ENCODE measurements at places on chromosomes 6 and 20. TPM values are rescaled to one million over a fixed set of nuclear protein-coding genes. Genes with fewer than 3 reads are reported as not detected.

The COL11A2 gene
- total RNA-seq: 0.37 TPM

The SLC44A4 gene
- 0.30 TPM for total RNA-seq

The PSORS1C2 gene
- not detected for total RNA-seq

The RBM24 gene
- 16.2 TPM for total RNA-seq

The TAGAP gene
- total RNA-seq: not detected

The NINL gene
- 9.5 TPM for total RNA-seq

The RAET1L gene
- not detected for total RNA-seq

The RAET1G gene
- total RNA-seq: 1.8 TPM

The KCNS1 gene
- total RNA-seq: 0.59 TPM

The GPLD1 gene
- 0.32 TPM for total RNA-seq

The PFDN6 gene
- 29.2 TPM for total RNA-seq
